ENCODE measurements at places on chromosomes 2 and 18. TPM values are rescaled to one million over a fixed set of nuclear protein-coding genes. Genes with fewer than 3 reads are reported as not detected.
A peak's percentile ranks its signal among the peaks of the same experiment; 100 is the strongest.

- DNase-seq = peak; percentile 8
Measured at GRCh38 chr2:24920809-24921441, 888 bp upstream of the ADCY3 start.

DNA sequence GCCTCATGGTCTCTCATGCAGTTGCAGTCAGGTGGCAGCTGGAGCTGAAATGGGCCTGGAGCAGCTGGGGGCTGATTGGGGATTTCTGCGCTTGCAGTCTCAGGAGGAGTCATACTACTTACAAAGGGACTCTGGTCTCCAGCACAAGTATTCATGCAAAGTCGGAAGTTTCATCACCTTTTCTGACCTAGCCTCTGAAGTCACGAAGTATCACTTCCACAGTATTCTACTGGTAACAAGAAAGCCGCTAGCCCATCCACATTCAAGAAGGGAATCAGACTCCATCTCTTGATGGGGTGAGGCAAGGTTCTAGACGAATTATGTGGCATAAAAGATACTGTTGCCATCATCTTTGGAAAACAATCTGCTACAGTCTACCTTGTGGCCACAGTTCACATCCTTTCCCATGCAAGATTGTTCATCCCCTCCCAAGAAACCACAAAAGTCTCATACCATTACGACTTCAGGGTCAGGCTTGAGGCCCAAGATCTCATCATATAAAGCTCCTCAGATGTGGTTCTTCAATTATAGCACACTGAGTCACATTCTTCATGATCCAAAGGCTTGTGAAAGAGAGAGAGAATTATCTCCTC is 95.3 kb downstream of the SMC6 start:
- peak; percentile 46 for DNase-seq

Gene PRKAG3
- total RNA-seq = not detected

Gene APLF
- total RNA-seq = 1.4 TPM

Gene MERTK
- total RNA-seq = not detected
